Activated effector memory CD4-positive, alpha-beta T cell treated with Interleukin-2 at 50 U/mL for 16 hours (primary cell): ENCODE measurements at places on chromosomes 7 and 10.

DNA sequence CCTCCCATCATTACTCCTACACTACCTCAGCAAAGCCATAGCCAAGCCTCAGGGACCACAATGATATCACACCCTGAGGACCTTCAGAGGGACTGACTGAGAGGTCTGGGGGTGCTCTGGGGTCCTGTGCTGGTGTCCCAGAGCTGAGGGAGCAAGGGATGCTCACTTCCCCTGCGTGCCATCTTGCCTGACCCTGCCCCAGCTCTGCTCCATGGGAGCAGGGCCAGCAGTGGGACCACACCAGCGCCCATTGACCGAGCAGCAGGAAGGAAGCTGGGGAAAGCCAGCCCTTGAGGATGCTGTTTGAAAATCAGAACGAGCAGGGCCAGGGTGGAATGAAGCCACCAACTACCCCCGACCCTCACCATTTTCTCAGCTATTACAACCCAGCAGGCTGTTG is 103.0 kb downstream of the PARP12 start:
- no peak for DNase-seq

DNA sequence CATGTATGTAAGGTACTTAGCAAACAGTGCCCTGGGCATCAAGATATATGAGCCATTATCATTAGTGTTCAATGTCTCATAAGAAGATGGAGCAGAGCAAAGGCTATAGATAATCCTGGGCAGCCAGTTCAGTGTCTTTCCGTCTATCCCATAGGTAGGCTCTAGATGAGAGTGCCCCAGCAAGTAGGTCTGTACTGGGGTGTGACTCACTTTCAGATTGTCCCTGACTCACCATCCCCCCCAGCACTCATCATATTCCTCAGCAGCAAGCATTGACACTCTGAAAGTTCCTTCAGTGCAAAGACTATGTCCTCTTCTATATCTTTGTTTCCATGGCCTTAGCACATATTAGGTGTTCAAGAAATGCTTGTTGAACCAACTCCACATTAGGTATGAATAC is 20.0 kb upstream of the FAM204A start:
- DNase-seq: no peak

GRCh38 chr10:105770524-105771212 is 1129.6 kb downstream of the SORCS3 start:
- DNase-seq: no peak

GRCh38 chr7:137958470-137959431 is 43.1 kb downstream of the CREB3L2 start:
- DNase-seq: no peak

DNA sequence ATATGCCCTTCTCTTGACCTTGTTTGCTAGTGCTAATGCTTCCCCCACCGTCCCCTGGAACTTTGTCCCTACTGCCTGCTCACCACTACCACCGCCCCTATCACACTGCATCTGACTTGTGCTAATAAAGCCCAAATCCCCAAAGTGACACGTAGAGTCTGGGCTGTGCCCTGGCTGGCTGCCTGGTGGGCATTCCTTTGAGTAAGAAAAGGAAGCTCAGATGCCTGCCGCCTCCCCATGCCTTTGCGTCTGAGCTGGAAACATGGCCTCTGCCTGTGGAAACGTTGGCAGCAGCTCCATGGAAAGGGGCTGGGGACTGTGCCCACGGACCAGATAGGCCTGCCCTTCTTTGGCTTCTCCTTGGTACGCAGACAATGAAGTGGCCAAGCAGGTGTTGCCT is 138.3 kb downstream of the CYP26A1 start:
- DNase-seq: no peak

DNA sequence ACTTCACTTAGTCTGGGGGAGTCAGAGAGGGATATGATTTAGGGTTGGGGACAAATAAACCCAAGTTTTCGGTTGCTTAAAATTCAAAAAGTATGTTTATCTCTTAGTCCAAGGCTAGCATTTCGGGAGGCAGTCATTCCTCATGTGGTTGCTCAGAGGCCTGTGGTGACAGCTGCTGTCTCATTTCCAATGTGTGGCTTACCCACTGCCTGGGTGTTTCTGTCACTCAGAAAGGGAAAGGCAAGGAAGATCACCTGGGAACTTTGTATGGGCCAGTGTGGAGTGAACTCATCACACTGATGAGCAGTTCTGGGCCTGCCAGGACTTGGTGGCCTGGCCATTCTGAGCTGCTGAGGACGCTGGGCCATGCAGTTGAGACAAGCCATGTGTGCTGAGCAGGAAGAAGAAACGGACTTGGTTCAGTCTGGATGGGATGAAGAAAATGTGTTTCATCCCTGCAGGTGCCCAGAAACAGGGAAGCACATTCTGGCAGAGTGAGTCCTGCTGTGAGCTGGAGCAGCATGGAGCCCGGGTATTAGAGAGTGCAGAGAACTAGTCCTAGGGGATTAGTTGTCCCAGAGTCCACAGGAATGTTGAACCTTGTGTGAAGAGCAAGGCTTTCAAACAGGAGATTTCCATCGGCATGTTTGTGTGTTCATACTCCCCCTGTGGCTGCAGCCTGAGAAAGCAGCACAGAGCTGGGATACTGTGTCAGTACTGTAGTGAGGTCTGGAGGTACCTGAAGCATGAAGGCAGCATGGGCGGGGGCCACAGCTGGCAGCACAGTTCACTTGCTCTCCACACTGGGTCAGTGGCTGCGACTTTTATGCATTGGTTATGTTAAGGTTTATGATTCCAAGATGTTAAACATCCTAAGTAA is 211.1 kb upstream of the IGFBP3 start:
- DNase-seq: no peak

- DNase-seq: no peak
Measured at GRCh38 chr7:30222515-30223215, 61.7 kb upstream of the ZNRF2 start.
